ENCODE measurements at places on chromosomes 5 and 9.
A peak's percentile ranks its signal among the peaks of the same experiment; 100 is the strongest.

DNA sequence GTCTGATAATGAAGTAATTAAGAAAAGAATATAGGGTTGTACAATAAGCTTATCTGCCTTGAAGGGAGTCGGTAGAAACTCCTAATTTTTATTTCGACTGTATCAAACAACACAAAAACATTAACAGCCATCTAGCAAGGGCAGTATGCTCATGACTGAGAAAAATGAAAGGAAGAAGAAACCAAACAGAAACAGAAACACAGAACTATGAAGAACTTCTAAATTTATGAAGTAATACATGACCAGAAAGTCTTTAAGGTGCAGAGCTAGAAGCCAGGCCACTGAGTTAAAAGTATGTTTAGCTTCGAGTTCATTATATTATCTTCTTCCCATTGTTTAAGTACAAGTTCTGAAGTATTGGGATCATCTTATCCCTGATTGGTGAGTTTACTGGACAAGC, 367.3 kb upstream of the C9orf72 start:
- no peak for DNase-seq

DNA sequence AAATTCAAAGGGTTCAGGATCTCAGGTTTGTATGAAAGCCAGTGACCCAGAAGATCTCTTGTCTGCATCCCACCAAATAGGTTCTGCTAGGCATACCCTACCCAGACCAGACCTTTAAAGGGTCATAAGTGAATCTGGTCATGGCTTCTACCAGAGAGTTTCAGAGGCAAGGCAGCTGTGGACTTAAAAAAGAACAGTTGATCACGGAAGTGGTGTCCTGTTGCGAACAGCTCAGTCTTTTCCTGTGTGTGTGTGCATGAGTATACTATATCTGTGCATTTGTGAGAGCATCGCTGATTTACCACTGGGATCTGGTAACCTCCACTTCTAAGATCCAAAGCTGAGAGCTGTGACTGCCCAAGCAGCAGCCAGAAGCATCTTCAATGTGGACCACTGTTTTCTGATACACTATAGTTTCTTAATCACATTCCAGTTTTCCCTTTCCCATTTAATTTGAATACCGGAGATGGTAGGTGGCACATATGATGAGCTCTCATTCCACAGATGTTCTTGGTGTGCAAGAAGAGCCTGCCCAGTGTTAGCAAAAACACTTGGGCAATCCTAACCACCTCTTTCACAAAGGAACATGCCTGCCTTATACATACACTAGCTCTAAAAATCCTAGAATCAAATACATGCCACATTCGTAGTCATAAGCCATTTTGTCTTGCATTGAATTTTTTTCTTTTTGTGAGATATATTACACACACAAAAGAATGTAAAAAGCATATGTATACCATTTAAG, 36.2 kb upstream of the OR2S2 start:
- peak; percentile 57 for DNase-seq

- DNase-seq, result no peak
Measured at GRCh38 chr5:149433524-149434131, 54.5 kb upstream of the IL17B start.

DNA sequence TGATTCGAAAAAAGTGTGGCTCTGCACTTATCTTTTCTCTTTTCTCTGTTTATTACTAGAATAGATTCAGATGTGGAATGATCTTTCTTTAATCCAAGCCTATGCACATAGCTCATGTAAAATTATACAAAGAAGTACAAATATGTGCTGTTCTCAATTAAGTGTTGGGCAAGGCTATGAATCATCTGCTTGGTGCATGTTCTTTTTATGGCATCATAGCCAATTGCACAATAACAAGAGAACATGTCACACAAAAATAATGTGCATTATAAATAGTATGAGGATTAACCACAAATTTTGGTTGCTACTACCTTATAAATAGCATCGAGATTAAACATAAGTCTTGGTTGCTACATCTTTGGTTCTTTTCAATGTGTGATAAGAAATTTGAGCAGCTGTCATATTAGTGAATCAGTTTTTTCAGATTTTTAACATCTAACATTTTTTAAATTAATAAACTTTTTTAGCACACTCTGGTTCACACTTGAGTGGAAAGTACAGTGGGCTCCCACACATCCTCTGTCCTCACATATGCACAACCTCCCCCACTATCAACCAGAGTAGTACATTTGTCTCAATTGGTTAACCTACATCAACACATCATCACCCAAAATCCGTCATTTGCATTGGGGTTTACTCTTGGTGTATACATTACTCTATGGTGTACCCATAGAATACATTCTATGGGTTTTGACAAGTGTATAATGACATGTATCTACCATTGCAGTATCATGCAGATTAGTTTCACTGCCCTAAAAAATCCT, 6.8 kb upstream of the RECK start:
- DNase-seq, result peak; percentile 98

DNA sequence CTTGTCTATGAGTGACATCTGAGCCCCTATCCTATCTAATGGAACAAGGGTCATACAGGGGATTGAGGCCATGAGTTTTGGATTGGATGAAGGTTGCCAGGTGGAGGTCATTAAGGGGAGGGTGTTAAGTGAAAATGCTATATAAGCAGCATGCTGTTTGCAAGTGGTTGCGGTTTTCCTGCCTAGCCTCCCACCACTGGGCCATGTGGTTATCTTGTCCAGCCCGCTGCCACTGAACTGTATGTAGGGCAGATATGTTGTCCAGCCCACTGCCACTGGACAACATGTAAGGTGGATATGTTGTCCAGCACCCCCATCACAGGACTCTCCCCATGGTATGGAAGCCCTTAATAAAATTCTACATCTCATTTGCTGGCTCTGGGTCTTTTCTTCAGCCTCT, 200.0 kb downstream of the FGF10 start:
- no peak for DNase-seq

DNA sequence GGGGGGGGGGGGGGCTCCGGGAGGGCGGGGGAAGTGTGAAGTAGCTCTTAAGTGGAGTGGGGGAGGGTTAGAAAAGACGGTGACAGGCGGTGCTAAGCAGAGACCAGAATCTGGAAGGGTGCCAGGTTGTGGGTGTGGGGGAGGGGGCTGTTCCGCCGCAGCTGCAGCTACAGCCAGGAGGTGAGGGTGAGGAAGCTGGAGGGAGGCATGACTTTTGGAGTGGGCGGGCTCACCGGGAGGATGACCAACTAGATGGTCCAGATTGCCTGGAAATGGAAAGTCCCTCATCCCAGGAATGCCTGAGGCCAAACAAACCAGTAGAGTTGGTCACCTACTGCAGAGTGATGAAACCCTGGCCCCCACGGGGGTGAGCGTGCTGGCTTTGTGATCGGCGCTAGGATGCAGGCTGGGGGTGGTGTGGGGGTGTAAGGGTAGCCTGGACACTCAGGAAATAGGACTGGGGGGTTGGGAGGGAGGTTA, 158.1 kb upstream of the SHB start:
- DNase-seq, result peak; percentile 84

- peak; percentile 75 for DNase-seq
Measured at GRCh38 chr5:173016598-173017046, 33.1 kb downstream of the ATP6V0E1 start.

DNA sequence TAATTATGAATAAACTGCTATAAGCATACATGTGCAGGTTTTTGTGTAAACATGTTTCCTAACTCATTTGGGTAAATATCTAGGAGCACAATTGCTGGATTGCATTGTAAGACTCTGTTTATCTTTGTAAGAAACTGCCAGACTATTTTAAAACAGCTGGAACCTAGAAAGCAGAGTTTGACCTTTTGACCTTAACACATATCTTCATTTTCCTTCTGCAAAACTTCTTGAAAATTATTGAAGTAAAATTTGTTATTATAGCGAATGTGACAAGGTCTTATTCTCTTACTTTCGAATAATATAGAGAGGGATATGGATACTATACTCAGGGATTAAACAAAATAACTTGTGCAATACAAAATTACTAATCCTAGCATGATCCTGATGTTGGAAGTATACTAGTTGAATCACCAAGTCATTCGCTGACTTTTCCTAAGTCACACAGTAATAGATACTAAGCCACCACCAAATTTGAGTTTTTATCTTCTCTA, 3.2 kb upstream of the ANXA1 start:
- peak; percentile 43 for DNase-seq

DNA sequence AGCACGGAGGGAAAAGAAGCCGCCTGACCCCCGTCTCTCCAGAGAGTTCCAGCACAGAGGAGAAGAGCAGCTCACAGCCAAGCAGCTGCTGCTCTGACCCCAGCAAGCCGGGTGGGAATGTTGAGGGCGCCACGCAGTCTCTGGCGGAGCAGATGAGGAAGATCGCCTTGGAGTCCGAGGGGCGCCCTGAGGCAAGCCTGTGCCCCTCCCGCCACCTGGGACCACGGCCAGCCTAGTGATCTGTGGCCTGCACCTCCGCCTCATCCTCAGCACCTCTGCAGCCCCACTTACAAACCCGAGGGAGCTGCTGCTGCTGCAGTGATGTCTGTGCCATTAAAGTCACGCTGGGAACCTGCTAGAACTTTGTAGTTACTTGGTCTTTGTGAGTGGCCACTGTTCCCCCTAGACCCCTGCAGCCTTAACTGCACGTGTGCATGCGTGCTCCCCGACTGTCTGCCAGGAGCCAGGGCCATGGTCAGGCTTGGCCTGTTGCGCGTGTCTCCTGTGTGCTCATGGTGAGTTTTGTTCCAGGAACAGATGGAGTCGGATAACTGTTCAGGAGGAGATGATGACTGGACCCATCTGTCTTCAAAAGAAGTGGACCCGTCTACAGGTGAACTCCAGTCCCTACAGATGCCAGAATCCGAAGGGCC, 12.5 kb downstream of the SQSTM1 start:
- DNase-seq, result no peak

DNA sequence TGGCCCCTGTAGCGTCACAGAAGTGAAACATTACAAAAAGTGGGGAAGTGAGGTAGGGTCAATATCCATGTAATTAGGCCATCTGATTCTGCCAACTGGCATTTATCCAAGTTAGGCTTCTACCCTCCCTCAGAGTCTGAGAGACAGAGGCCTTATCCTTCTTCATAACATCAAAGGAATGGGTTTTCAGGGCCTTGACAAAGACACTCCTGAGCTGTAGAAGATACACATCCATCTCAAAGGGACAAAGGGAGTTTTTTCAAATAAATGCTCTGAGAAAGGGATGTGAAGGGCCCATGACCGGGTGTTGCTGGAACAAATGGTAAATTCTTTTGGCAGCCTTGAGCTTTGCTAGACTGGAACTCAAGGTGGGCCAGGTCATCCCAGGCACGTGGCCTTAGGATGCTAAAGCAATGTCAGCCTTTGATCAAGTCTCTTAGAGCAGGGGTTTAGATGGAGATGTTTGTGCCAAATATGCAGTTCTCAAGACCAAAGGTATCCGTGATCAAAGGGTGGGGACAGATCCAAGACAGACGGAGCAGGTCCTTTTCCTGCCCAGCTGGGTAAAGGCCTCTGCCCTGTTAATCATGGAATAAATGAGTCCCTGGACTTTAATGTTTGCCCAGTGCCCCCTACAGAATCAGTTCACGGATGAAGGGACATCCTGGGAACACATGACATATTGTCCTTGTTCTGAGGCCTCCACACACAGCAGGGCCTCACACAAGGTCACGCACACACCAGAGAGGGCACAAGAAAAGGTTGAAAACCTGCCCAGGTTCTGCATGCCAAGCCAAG, 10.0 kb upstream of the FAM169A start:
- no peak for DNase-seq

DNA sequence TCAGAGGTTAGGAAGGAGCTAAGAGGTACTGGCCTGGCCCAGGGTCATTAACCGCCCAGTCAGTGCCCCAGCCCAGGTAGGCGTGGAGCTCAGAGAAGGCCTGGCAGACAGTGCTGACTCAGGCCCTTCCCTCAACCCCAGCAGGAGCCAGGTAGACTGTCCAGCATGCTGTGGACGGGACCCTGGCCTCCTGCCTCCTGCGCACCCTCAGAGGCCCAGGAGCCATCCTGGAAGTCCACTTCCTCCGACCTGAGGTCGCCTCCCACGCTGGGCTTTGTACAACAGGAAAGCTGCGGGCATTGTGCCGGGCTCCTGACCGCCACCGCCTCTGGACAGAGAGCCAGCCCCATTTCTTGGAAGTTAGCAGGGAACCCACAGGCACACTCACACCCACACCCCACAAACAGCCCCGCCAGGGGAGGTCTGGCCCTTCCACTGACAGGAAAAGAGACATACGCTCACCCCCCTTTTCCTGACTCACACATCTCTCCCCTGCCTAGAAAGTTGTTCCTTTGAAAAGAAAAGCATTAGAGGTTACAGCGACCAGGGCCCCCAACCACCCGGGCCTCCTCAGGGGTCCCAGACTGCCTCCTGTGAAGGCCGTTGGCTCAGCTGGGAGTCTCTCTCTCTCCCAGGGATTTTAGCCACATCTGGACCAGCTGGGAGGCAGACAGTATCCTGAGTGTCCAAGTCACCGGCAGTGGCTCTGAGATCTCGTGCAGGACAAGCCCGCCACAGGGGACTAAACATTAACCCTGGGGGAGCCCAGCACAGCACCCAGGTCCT, 7.7 kb downstream of the RALGDS start:
- peak; percentile 68 for DNase-seq

DNA sequence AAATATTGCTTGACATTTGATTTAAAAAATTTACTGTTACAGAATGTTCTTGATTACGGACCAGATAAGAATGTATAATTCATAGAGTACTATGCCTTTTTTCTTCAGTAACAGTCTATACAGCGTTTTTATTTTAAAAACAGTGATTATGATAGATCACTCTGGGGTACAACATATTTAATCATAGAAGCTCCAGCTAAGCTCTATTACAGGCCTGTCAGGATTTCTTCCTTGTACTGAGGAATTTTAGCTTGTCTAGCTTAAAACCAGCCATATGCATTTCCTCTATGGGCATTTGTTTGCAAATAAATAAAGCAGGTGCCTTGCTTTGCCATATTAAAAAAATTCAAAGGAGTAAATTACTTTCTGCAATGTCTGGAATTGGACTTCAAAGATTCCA, 423.8 kb downstream of the BNC2 start:
- peak; percentile 69 for DNase-seq

DNA sequence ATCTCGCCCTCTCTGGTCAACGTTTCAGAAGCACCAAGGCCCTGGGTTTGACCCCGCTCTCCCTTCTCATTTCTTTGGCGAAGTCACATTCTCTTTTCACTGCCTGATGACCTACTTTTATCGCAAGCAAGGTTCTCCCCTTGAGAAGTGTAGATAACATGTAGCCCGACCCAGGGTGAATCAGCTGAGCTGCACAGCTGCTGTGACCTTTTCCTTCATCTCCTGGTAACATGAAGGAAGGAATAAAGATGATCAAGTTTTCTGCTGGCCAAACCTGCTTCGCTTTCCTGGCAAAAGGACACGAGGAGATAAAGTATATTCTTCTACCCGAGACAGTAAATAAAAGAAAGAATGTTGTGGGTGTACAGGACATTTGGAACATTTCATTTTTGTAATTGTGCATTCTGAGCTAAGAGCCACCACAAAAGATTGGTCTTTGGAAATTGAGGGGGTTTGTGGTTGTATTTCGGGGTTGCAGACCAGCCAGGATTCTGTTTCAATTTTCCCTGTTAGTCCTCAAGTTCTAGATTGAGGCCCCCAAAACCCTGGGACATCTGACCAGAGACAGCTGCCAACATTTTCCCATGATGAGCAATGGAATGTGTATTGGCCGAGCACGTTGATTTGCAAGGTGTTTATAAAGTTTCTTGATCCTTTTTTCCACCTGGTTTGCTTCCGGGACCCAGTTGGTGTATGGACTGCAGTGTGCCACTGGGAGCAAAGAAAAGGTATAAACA, 155.1 kb upstream of the ZNF462 start:
- peak; percentile 59 for DNase-seq

Measured in amniotic epithelial cell (primary cell).